H9 (cell line): ENCODE measurements at places on chromosomes 1 and 21.

DNA sequence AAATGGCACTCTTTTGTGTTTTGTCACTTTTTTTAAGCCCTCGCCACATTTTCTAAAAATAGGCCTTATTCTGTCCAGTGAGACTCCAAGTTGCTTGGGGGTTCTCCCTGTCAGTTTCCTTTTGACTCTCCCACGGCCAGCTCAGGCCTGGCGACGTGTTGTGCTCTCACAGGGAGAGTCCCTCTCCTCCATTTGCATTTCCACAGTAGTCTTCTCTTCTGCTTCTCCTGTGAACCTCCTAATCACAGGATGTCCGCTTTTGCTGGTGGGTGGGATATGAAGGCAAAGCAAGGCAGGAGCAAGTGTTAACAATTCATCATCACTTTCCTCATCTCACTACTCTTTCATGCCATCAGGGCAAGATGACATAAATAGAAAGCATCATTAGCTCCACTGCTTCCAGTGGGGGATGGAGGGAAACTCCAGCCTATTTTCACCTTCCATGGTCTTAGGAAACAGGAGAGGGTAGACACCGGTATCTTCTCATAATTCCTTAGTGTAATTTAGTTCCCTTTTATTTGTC, 99.8 kb downstream of the INTS7 start:
- no peak for DNase-seq

- peak; percentile 69 for DNase-seq
These were observed 4.8 kb upstream of the HEATR1 start for GRCh38 chr1:236608930-236609726.

GRCh38 chr1:178594133-178594532, 81.2 kb downstream of the TEX35 start:
- DNase-seq = no peak

GRCh38 chr1:225857256-225857655, 24.9 kb downstream of the TMEM63A start:
- no peak for DNase-seq

- DNase-seq = no peak
These were observed at the start of gene HTR6 for GRCh38 chr1:19664453-19665185. Gene HTR6, plus strand, starts transcription at chr1:19664875. Its CDS starts 879 bp downstream, at chr1:19665754.

DNA sequence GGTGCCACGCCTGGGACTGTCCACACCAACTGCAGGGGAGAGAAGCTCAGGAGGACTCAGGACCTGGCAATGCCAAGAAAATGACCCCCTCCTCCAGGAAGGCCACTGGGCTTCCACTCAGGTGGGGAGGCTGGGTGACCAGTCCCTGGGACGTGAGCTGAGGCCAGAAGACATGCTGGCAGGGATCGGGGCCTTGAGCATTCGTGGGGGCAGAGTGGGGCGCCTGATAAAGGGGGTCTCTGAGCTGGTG, 15.3 kb upstream of the COL6A2 start:
- no peak for DNase-seq

GRCh38 chr1:58812926-58813325, 29.1 kb upstream of the JUN start:
- no peak for DNase-seq

- no peak for DNase-seq
These were observed 36.0 kb downstream of the EBNA1BP2 start for GRCh38 chr1:43135857-43136781.

DNA sequence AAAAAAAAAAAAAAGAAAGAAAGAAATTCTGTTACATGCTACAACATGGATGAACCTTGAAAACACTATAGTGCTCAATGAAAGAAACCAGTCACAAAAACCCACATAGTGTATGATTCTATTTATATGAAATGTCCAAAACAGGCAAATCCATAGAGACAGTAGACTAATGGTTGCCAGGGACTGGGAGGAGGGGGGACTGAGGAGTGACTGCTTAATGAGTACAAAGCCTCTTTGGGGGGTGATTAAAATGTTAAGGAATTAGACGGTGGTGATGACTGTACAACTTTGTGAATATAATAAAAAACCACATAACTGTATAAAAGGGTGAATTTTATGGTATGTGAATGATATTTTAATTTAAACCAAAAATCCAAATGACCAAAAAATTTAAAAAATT, 116.0 kb upstream of the GUCA2B start:
- no peak for DNase-seq

GRCh38 chr1:22875241-22875640, 97.4 kb downstream of the LACTBL1 start:
- no peak for DNase-seq

DNA sequence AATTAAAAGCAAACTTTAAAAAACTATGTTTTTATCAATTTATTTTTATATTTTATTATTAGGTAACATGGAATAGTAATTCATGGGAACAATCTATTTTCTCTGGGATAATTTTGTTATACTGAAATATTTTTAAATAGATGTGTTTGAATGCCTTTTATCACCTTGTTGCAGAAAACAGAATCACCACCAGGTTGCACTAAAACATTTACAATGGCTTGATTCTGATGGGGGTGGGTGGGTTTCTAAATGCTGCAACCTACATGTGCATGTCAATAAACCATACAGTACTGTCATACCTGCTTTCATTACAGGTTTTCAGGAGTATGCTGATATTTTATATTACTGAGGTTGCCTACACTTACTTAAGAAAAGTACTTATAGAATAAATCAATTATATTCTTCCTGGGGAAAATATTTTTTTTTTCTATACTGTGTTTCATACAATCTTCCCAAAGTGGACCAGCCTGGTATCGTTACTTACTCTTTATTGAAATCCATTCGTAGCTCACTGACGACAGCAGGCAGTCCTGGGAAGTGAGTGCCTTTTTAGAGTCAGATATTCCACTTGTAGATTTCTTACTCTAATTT, 132.8 kb downstream of the PTPRC start:
- no peak for DNase-seq

GRCh38 chr1:78716186-78716585, 66.6 kb downstream of the IFI44 start:
- DNase-seq = no peak

DNA sequence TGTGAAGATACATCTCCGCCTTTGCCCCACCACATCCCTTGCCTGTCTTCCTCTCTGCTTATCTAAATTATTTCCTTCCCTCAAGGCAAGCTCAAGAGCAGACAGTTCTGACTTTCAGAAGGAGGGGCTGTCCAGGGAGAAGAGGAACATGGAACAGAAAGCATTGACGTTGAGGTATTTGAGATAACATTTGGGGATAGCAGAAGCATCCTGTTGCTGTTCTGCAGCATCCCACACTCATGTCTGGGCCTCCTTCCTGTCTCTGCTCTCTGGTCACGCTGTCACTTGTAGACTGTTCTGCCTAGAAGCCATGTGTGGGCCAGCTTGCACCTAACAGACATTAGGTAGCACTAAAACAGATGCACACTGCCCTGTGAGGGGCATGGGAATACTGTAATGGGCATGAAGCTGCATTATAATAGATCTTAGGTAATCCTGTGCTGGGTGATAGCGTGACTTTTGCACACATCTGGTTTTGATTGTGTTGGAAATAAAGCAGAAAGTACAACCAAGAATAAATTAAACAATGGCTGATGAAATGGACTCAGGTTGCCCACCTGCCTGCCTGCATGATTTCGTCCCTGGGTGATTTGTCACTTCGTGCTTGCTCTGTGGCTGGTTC, 660 bp upstream of the RD3 start:
- no peak for DNase-seq

DNA sequence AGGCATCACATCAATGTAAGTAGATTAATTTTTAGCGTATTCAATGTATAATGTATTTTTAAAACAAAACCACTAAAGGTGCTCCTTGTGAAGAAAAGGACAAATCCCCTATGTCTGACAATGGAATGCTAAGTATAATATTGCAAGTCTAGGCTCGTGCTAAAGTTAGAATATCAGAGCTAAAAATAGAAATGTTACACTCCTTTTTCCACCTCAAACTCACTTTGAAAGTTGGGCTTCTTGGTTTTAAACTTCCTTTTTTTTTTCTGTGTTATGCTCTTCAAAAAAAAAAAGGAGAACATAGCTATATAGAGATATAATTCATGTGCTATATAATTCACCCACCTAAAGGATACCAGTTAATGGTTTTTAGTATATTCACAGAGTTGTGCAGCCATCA, 3.6 kb upstream of the SERBP1 start:
- DNase-seq = no peak

DNA sequence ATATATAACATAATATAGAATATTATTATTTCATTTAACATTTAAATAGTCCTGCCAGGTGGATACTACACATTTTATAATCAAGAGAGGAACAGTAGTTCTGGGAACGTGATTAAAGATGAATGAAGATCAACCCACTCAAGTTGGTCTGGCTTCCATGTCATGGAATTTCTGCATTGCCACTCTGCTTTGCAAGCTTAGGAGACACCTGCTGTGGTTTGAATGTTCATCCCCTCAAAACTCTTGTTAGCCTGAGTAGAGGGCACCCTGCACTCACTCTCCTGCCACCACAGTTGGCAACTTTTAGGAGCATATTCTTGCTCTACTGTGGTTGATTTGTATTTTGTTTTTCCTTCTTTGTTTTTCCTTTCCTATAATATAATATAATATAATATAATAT, 153.2 kb downstream of the GLUL start:
- DNase-seq = no peak

- no peak for DNase-seq
These were observed 19.1 kb downstream of the OPTC start for GRCh38 chr1:203512848-203513584.

DNA sequence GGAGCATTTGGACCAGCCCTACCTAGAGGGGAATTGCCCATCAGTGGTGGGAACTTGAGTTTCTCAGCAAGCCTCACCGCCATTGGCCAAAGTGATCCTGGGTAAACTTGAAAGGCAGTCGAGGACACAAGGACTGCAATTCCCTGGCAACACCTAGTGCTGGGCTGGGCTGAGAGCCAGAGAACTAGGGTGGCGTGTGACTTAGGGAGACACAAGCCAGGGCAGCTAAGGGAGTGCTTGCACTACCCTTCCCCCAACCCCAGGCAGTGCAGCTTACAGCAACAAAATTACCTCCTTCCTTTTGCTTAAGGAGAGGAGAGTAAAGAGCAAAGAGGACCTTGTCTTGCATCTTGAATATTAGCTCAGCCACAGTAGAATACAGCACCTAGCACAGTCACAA, 176.9 kb upstream of the PRMT6 start:
- DNase-seq = no peak

DNA sequence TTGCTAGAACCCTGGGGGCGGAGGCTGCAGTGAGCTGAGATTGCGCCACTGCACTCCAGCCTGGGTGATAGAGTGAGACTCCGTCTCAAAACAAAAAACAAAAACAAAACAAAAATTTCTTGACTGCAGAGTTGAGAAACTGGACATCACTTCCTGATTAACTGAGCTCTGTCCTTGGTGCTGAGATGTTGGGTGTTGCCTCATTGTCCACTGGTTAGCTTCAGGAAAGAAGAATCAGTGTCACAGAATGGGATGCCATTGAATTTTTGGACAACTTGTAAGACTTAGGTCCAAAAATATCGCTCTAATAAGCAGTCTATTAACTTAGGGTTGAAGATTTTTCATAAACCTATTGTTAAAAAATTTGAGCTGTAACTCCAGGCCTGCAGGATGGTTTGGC, 23.8 kb upstream of the KCNA10 start:
- no peak for DNase-seq

GRCh38 chr21:34732388-34732821, 63.6 kb downstream of the CLIC6 start:
- DNase-seq = no peak

DNA sequence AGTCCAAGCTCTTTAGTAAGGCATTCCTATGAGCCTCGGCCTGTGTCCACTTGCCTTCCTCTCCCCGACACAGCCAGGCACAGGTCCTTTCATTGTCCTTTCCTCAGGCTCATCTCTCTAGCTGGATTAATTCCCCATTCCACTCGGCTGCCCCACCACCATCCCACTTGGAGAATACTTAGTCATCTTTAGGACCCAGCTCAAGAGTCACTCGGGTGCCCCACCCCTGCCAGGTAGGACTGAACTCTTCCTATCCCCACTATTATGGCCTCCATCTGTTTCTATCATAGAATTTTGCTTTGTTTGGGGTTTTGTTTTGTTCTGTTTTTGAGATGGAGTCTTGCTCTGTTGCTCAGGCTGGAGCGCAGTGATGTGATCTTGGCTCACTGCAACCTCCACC, 45.9 kb upstream of the ATP2B4 start:
- no peak for DNase-seq

GRCh38 chr1:203465948-203466347, 9.7 kb upstream of the PRELP start:
- DNase-seq = no peak

DNA sequence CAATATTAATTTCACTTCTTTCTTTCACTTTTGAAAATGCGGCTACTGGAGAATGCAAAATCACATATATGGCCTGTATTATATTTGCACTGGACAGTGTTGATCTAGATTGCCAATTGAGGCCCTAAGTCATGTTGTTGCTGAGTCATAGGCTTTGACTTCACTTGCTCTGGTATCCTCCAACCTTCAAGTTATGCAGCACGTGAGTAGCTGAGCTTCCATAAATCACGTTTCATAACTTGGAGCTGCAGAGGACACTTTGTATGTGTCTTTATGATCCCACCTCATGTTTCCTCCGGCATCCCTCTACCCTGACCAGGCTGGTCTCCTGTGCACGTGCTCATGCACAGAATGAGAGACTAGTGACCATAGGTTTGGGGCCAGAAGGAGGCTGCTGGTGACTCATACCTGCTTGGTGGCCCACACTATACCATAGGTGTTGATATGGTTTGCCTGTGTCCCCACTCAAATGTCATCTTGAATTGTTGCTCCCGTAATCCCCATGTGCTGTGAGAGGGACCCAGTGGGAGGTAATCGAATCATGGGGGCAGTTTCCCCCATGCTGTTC, 103.0 kb upstream of the TSPAN2 start:
- no peak for DNase-seq
